COR-L47 (cell line): ENCODE measurements at places on chromosomes 16 and 17.

DNA sequence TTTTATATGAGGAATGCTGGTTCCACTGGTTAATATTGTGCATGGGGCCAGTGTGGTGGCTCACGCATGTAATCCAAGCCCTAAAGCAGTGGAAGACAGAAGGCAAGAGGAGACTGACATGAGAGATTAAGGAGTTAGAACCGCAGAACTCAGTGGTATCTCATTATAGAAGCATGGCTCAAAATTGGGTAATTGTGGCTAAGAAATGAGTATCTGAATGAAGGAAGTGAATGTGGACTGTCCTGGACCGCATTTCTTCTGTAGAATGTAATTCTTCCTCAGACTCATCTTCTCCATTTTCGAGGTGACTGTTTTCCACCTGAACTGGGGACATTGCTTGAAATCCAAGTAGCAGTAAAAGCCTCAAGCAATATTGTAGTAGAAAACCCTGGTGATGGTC, 42.6 kb upstream of the CDR2 start:
- DNase-seq: no peak

- DNase-seq: no peak
These were observed 9.3 kb upstream of the ZNF594 start for GRCh38 chr17:5201011-5201410.

- DNase-seq: peak; percentile 8
These were observed 2.2 kb upstream of the UQCRC2 start for GRCh38 chr16:21950782-21951521.

DNA sequence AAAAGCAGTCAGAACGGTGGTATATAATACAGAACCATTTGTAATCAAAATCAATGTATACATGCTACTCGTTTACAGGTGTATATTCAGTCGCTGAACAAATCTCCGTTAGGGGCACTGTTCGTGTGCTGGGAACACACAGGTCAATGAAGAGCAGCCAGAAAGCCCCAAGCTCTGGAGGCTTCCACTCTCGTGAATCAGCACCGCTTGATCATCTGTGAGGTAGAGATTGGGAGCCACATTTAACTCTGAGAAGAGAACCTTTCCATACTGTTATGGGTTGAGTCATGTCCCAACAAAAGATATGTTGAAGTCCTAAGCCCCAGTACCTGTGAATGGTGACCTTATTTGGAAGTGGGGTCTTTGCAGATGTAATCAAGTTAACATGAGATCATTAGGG, 5.4 kb upstream of the CYTH1 start:
- DNase-seq: no peak

DNA sequence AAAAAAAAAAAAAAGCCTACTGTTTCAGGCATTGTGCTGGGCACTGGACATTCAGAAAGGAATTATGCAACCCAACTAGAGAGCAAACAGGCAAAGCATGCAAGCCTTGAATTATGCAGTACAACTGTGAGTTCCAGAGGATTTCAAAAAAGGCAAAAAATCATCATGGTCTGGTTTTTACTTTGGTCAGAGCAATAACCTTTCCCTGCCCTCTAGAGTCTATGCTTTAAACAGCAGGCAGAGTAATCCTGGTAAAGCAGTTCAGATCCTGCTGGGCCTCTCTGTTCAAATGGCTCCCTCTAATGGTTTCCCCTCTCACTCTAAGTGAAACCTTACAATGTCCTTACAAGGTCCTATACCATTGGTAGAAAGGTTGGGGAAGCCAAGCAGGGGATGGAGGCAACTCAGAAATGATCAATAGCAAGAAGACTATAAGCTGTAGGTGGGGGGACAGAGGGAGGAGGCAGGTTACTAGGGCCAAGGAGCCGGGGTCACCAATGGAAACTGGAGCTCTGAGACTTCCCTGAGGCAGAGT, 4.6 kb upstream of the TAF15 start:
- DNase-seq: peak; percentile 75

- no peak for DNase-seq
These were observed 559 bp upstream of the NXPH3 start for GRCh38 chr17:49574945-49575678.

DNA sequence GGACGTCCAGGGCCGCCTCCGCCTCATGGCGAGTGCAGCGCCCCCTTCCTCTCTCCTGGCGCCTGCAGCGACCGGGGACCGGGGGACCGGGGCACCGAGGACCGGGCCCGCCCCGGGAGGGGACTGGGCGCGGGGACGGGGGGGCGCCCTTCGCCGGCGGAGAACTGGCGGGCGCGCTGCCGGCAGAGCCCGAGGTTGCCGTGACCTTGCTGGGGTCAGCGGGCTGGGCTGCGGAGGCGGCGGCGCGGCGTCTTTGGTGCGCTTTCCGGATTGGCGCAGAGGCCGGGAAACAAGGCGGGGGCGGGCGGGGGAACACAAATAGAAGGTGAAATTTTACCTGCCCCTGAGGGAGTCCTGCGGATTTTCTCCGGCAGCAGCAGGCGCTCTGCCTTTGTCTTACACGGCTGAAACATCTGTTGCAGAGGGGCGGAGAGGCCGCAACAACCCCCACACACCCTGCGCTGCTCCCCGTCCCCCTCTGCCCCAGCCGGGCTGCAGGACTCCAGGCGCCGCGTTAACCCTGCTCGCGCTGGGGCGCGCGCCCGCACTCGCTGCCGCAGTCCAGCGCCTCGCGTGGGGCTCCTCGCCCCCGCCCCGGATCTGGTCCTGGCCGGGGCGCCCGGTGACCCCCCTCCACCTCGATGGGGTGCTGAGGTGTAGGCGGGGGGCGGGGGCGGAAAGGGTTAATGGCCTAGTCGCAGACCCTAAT, 53.5 kb downstream of the SREBF1 start:
- peak; percentile 59 for DNase-seq

DNA sequence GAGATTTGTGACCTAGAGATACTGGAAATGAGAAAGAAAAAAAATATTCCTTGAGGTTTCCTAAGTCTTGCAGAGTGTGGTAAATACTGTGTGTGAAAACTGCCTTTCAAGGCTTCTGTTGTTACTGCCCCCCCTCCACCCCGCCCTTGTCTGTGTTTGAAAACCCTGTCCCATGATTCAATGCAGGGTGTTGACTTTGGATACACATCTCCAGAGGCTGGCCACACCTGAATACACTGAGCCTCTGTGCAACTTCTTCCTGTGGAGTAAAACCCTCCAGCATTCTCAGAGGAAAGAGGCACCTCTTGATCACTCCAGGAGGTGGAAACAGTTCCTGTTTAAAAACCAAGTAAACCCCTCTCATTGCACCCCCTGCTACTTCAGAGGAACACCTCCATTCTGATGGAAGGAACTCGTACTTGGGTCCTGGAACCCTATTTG, 123.0 kb upstream of the CACNG5 start:
- DNase-seq: peak; percentile 71

- no peak for DNase-seq
These were observed 13.3 kb upstream of the CD300LD start for GRCh38 chr17:74605361-74605760.

- no peak for DNase-seq
These were observed 13.6 kb downstream of the SMG6 start for GRCh38 chr17:2289878-2290478.

- no peak for DNase-seq
These were observed 174.2 kb downstream of the STX8 start for GRCh38 chr17:9401434-9401833.

- no peak for DNase-seq
These were observed 3.7 kb downstream of the CHST5 start for GRCh38 chr16:75532142-75532765.

- no peak for DNase-seq
These were observed 7.4 kb downstream of the CMIP start for GRCh38 chr16:81451753-81452680.

GRCh38 chr16:66549284-66550131, at the start of gene TK2:
Gene TK2, minus strand, starts transcription at chr16:66550122. Its CDS starts 61 bp downstream, at chr16:66550061.
- peak; percentile 58 for DNase-seq

- peak; percentile 24 for DNase-seq
These were observed 769.0 kb downstream of the KCNJ2 start for GRCh38 chr17:70938336-70938735.

DNA sequence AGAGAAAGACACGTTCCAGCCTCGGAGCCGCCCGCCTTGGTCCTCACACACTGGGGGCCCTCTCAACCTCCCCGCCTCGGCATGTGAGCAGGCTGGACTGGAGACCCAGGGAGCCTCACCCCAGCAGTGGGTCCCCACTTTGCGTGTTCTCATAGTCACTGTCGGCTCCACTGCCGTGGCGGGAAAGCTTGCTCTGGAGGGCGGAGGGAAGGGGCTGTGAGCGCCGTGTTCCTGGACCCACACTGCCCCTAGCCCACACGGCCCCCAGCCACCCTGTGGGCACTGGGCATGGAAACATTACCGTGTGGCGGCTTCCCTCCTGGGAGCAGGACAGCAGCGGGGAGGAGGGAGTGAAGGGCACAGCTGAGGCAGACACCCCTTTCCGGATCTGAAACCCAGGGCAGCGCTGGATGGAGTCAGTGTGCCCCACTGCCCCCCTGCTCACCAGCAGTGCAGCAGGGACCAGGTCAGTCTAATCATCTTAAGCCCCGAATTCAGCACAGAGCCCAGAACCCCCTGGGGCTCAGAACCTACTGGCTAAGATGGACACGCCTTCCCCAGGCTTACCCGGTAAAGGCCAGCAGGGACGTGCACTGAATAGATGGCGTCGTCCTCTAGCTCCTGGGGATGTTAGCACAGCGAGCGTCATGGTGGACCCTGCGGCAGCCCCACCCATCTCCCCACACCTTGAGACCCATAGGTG, 7.2 kb downstream of the TP53I13 start:
- no peak for DNase-seq

DNA sequence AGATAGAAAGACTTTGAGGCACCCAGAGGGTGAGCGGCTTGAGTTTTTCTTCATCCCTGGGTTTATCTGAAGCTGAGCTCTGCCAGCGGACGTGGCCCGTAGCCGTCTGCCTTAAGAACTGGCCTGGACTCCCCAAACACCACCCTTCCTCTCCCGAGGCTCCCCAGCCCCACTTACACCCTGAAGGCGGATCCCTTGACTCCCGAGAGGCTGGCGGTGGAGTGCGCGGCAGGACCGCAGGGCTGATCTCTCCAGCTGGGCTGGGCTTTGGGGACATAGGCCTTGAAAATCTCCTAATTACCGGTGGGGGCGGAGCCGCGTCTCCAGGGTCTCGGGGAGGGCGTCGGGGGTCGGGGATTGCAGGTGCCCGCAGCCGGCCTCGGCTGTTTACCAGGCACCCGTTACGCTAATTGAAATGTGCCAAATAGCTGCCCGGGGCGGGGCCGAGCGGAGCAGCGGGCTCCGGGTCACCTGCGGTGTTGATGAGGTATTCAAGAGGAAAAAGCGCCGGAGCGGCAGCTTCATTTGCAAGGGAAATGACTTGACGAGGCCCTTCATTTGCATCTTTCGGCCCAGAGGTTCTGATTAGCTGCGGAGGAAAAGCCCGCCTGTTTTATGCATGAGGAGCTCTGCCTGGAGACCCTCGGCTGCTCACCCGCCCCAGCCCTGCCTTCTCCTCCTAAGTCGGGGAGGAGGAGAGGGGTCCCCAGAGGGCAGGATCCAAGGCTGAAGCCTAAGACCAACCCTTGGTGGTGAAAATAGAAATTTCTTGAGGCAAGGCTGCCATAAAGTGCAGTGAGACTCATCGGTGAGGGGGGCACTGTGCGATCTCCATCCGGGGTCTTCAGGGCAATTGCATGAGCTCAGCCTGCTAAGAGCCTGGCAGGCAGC, 100.7 kb downstream of the MGAT5B start:
- peak; percentile 95 for DNase-seq

DNA sequence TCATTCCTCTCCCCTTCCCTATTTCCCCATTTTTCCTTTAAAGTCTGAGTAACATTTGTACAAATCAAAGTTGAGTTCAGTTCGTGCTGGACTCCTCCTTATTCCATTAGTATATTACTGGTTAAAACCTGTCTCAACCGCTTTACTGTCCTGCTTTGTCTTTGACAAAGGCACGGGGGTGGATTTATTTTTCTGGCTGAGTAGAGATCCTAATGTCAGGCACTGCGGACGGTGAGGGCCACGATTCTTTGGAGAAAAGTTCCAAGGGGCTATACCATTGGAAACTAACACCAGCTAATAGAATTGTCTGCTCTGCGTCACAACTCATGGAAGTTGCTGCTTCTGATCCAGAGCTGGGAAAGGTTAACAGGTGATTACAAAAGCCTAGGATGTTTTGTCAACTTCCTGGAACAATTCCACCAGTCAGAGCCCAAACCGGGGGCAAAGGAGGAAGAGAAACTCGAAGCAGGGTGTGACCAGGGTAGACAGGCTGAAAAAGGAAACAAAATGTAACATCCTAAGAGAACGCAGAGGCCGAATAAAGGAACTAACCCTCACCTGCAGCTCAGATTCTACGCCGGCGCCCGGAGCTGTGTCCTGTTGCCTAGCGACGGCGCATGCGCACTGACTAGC, 12.4 kb downstream of the TAT start:
- DNase-seq: no peak

- DNase-seq: peak; percentile 87
These were observed 38.2 kb downstream of the HOXB1 start for GRCh38 chr17:48492401-48493298.

GRCh38 chr16:25750488-25751216, 58.9 kb downstream of the HS3ST4 start:
- no peak for DNase-seq

GRCh38 chr17:32849879-32850278, 27.0 kb downstream of the MYO1D start:
- no peak for DNase-seq

DNA sequence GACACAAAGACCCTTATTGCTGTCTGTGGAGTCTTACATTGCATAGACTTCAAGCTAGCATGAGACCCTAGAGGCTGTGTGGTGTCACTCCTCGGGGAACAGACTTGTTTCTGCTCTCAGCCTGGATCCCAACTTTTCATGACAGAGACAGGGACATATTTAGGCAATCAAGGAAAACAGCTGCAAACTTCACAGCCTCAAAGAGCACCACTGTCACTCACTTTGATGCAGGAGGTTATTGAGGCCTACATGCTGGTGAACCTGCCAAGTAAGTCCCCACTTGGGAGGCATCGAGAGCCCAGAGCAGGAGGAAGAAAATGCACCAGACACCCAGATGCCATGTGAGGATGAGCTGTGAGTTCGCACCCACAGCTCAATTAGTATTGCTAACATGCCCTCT, 10.3 kb downstream of the CBLN1 start:
- no peak for DNase-seq
